ENCODE measurements at places on chromosomes 11 and 22.

GRCh38 chr11:27328614-27329013, 34.4 kb downstream of the CCDC34 start:
- no peak for DNase-seq

DNA sequence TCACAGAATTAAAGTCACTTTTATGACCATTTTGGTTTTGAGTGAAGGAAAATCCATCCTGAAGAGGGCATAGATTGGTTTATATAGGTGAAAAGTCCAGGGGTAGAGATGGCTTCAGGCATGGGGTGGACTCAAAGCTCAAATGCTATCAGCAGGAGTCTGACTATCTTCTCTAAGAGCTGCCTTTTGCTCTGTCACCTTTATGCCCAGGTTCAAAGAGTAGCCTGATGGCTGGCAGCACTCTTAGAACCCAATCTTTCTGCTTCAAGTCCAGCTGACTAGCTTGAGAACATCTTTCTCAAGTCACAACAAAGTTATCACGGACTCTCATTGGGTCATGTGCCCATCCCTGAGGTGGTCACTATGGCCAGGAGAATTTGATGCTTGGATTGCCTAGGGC, 27.2 kb upstream of the SWAP70 start:
- DNase-seq = no peak

DNA sequence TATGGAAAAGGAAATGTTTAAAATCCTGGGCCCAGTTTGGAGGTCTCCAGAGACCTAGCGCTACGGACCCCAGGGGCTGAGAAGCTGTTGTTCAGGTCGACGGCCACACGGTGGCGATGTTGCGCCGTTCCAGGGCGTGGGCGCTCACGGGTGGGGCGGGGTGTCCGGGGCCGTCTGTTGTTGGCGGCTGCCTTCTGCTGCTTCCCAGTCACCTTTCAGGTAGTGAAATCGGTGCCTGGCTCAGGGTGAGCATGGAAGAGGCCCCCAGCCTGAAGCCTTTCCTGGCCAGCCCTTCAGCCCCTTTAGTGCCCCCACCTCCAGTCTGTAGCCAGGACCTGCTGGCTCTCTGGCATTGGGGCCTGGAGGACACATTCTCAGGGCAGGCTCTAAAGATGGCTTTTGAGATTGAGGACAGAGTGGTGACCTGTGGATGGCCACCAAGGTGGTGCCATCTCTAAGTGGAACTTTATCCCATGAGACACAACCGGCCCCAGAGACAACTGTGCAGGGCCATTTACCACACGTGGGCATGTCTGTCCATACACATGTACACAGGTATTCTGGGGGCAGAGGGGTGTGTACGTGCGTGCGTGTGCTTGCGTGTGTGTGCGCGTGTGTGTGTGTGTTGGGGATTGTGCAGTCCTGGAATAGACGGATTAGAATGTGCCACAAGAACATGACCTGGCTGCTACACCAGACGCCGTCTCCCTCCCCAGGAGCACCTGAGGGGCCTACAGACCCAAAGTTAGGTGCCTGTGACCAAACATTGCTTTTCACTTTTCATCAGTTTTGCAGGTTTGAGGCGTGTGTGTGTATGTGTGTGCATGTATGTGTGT, 53.8 kb downstream of the ST14 start:
- DNase-seq = peak; percentile 56

DNA sequence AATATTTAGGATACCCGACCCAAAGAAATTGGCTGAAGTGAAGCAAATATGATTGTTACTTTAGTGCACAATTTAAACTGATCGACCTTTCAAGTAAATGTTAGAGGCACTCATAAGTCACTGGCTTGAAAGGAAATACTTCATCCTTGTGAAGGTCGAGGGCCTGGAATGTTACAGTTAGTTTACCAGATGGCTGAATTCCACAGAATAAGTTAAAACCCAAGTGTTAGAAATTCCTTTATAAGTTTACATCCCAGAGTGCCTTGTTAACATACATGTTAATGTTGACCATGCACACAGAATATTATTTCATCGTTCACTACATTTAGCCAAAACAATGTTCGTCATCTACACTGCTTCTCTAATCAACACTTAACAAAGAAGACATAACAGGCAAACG, 235.5 kb upstream of the ANO3 start:
- no peak for DNase-seq

- no peak for DNase-seq
Observed at GRCh38 chr11:57648801-57649735, 644 bp downstream of the YPEL4 start.

- DNase-seq = no peak
Observed at GRCh38 chr11:68406324-68407313, 53.9 kb upstream of the PPP6R3 start.

DNA sequence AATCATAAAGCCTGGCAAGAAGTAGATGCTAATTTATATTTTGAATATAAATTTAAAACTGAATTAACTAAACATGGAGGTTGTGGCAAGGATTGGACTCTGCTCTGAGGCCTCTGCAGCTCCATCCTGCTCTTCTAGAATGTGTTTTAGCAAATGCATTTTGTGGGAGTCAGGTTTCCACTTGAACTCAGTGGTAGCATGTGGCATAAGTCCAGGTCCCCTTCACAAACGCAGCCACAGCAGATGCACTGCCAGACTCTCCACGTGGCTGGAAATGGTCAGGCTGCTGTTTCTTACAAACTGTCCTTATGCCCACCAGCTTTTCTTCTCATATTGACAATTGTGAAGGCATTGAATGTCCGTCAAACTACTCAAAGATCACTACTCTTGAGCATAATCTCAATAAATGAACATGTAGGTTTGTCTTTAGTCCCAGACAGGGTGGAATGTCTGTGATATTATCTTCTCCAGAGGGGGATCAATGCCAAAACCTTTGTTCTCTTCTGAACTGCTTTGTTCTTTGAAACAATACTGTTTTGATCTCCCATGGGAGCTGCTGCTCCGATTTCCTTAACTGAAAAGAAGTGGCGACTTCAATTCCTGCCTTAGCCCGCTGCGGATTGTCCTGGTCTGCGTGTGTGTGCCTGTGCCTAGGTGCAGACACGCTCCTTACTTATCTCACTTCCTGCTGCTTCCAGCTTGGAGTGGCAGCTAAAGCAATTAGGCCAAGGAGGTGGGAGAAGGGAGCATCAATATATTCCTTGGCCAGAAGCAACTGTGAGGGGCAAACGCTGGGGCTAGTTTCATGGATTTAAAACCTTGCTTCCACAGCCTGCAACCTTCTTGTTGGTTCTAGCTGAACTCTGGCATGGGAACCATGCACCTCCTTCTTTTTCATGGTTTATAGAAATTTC, 24.2 kb downstream of the EIF4G2 start:
- no peak for DNase-seq

GRCh38 chr11:94658888-94659287, 91.7 kb downstream of the PIWIL4 start:
- no peak for DNase-seq
